ENCODE measurements at places on chromosomes 2 and 18.
A peak's percentile ranks its signal among the peaks of the same experiment; 100 is the strongest.

DNA sequence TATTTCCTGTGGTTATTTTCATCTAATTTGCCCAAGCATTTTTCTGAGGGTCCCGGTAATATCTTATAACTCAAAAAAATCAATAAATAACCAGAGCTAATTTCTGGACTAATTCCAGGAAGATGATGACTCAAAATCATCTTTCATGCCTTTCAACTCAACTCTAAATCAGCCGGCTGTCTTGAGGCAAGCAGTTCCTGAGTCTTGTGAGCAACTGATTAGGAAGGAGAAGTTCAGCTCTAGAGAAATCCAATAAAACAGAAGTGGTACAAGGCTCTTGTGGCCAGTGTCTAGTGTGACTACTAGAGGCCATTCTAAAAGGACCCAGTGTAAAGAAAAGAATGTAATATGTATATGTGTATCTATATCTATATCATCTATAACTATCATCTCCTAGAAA, 890.4 kb downstream of the TRIB2 start:
- no peak for DNase-seq

GRCh38 chr2:53437371-53437770, 330.2 kb upstream of the CHAC2 start:
- DNase-seq = no peak

DNA sequence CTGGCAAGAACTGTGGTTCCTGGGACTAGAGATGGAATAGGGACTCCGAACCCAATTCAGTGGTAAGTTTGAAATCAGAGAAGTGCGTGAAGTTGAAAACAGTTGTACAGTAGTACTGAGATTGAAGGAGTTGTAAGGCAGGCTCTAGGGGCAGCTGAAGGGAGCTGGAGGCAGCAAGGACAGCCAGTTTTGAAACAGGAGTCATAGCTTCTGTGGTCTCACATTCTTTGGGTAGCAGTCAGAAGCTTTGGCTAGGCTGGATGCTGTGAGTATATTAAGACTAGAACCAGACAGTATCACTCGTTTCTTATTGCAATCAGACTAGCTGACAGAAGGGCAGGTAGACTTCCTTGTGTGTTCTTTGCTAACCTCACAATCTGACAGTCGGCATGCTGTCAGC, 64.5 kb upstream of the ADAM23 start:
- DNase-seq = no peak

DNA sequence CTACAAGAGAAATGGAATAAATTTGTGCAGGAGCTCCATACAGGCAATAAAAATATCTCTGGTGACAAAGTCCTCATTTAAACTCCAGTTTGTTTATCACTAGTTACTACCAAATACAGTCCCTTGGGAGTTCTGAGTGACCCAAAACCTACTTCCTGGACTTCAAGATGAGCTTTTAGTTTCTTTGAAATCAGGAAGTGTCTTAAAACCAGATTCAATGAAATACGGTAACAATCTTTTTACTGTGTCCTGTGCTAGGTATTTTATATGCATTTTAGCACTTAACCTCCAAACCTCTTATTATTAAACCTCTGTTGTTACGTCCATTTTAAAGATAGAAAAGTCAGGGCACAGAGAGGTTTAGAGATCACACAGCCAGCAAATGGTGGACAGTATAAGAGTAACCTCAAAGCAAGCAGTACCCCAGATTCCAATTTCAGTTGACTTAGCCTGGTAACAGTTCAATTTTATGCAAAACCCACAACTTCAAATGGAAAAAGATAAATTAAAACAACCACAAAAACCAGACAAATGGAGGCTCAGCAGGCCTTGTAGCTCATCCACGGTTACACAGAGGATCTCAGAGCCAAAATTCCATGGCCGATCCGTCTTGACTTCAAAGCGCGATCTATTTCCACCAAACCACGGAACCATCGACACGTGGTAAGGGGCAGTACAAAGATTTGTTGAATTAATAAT, 1.3 kb upstream of the KCMF1 start:
- DNase-seq = no peak

- no peak for DNase-seq
These were observed 55.4 kb downstream of the EPAS1 start for GRCh38 chr2:46352621-46353020.

GRCh38 chr18:73381699-73382036, 513.9 kb upstream of the NETO1 start:
- no peak for DNase-seq

DNA sequence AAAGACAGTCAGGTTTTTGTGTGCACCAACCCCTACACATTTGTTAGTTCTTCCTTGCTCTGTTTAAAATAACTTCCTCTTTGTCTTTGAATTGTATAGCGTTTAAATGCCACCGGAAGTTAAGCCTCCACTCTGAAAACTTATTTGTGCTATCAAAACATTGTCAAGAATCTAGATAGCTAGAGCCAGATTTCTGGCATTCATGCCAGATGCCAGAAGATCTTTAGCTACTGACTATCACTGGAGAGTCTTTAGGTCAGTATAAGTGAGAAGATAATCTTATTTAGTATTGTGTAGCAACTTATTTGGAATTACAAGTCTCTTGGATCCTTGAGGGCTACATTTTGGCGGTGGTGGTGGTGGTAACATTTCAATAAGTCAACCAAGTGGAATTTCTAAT, 63.4 kb upstream of the ADAM23 start:
- no peak for DNase-seq

- peak; percentile 61 for DNase-seq
These were observed 22.4 kb upstream of the TOGARAM2 start for GRCh38 chr2:28958689-28959088.

GRCh38 chr2:29066271-29066860, 8.0 kb downstream of the PCARE start:
- no peak for DNase-seq

GRCh38 chr18:29378651-29379136, 1201.8 kb upstream of the CDH2 start:
- DNase-seq = no peak

DNA sequence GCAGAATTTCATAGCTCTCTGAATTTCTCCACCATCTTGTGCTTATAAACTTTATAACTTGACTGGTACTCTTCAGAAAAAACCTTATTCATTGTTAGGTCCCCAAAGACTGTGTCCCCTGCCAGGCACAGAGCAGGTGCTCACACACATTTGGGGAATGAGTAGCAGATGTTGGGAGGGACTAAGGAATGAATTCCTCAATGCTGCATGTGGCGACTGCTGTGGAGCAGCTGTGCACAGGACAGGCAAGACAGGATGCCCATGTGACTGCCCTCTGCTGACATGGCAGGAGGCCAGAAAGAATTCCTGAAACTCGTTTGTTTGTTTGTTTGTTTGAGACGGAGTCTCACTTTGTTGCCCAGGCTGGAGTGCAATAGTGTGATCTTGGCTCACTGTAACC, 122.3 kb upstream of the ITGA6 start:
- no peak for DNase-seq

DNA sequence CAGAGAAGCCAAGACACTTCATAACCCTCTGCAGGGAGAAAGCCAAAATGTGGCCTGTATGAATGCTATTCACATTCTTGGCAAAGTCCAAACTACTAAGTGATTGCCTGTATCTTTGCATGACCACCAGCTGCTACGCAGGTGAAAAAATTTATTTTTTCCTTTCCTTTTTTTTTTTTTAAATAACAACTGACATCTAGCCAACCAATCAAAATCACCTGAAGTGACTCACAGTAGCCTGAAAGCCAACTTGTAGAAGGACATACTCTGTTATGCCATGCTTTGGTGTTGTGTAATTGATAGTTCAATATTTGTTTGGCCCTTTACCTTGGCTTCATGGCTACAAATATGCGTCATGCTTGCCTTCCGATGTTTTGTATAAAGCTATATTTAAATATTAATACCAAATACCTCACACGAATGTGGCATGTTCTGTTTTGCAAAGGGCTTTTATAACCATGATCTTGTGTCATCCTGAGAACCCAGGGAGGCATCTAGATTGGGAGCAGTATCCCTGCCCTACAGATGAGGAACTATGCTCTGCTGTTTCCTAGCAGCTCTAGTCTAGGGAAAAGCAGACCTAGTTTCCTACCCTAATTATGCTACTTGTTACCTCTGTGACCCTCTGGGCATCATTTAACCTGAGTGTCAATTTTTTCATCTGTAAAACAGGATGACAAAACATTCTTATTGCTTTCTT, 102.1 kb downstream of the MYOM1 start:
- DNase-seq = peak; percentile 41

DNA sequence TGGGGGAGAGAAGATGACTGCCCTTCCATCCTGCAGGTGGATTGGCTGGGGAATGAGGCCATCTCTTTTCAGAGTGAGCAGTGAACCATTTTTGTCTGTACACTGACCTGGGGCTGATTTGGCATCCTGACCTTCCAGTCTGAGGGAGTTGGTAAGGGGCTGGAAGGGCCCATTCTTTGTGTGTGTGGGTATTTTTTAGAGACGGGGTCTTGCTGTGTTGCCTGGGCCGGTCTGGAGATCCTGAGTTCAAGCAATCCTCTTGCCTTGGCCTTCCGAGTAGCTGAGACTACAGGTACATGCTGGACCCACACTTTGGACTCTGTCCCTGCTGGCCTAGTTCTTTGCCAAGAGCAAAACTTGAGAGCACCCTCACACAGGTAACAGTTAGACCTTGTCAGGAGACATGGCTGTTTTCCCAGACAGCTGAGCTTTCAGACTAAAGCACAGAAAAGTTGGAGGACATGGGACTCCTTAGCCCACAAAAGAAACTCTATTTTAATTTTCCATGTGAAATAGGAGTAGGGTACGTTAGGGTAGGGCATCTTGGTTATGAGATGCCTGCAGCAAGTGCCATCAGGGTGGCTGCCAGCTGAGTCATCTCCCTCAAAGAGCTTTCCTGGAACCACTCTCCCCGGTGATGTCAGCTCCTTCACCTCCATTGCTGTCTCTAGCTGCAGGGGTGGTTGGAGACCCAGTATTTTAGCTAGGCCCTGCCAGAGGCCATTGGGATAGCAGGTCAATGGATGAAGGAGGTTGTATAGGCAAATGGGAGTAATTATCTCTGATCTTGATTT, 60.7 kb downstream of the DGKD start:
- DNase-seq = no peak

DNA sequence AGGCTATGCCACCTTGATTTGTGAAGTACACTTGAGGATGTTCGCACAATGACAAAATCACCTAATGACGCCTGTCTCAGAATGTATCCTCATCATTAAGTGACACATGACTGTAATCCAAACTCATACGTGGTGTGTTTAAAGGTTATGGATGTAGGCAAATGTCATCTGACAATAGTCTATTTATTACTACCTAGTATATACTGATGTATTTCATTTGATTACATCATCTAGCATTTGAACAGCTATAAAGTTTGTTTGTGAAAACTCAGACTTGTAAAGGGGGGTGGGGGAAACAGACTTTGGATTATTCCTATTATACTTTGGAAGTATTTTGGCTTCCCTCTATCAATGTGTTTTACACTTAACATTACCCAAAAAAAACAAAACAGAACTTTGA, 129.9 kb downstream of the TANC1 start:
- no peak for DNase-seq

DNA sequence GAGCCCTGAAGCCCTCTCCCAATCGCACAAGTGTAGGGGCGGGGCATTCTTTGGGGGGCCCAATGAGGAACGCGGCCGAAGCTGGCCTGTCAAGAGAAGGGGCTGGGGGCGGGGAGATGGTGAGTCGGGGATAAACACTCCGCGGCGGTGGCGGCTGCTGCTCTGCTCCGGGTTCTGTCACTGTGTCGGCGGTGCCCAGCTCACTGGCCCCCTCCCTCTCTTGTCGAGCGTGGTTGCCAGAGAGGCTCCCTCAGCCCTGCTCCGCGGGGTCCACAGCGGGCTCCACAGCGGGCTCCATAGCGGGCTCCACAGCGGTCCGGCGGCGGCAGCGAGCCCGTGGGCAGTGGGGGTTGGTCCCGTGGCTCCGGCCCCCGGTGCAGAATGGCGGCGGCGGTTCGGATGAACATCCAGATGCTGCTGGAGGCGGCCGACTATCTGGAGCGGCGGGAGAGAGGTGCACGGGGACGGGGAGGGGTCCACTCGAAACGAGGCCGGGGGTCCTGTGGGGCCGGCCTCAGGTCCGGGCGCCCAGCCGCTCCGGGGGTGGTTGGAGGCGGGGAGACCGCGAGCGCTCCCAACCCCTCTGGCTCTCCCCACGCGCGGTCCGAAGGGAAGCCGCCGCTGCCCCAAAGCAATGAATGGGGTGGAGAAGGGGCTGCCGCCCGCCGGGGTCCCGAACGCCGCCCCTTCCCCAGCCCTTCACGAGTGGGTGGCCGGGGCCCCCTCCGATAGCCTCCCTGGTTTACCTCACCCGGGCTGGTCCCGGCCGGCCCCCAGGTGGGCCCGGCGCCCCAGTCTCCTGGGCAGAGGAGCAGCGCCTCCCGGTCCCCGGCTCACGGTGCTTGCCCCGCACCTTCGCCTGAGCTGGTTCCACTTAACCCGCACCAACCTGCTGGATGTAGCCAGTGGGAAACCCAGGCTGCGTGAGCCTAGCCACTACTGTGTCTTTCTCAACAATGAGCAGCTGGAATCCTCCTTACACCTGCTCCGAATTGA, at the start of gene MXD1:
MXD1 (plus strand) TSS at position 160 of the 996 bp plus-strand sequence; CDS start at position 382, 222 bp downstream.
- no peak for DNase-seq

DNA sequence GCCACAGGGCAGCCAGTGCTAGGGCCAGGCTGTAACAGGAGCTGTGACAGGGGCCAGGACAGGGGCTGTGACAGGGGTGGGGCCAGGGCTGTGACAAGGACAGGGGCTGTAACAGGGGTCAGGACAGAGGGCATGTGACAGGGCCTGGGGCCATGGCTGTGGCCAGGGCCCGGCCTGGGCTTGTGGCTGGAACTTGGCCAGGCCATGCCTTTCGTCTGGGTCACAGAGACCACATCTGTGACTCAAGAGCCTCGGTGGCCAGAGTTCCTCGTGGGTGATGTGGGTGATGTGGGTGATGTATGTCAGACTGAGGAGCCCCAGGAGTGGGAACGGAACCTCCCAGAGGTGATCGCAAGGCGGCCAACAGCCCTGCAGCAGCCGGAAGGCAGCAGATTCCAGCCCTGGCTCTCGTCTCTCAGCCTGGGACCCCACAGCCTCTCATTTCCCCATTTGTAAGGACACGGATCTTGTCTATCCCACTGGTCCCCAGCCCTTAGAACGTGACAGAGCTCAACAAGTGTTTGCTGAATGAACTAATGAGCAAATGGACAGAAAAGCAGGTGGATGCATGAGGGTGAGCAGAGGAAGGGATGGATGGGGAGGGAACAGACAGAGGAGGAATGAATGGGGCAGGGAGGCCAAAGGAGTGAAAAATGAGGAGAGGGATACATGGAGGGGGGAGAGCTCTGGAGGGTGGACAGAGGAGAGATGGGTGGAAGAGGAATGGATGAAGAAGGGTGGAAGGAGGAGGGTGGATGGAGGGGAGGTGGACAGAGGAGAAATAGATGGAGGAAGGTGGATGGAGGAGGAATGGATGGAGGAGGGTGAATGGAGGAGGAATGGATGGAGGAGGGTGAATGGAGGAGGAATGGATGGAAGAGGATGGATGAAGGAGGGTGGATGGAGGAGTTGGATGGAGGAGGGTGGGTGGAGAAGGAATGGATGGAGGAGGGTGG, 17.3 kb downstream of the ESPNL start:
- no peak for DNase-seq

Data from NCI-H774 (cell line).